ENCODE measurements at places on chromosomes 13 and 19. TPM values are rescaled to one million over a fixed set of nuclear protein-coding genes. Genes with fewer than 3 reads are reported as not detected.

CHST8 gene
- not detected for total RNA-seq

VASP gene
- total RNA-seq: 77.9 TPM

SIGLEC9 gene
- 0.14 TPM for total RNA-seq

TMEM59L gene
- total RNA-seq: 2.5 TPM

NLRP9 gene
- total RNA-seq: not detected

ATF5 gene
- total RNA-seq: 537 TPM

SBK2 gene
- total RNA-seq: not detected

ZNF682 gene
- total RNA-seq: 20.6 TPM

NAA16 gene
- 26.7 TPM for total RNA-seq

- no peaks in the 10 kb centered on the region for H3K27me3 ChIP-seq
- peaks cover 48% of the 10 kb centered on the region for H3K4me1 ChIP-seq
- no peaks in the 10 kb centered on the region for H3K36me3 ChIP-seq
- H3K4me3 ChIP-seq: no peak overlapping the region
- H3K27ac ChIP-seq: no peak overlapping the region
Observed at GRCh38 chr13:40428354-40428753, 238.1 kb downstream of the FOXO1 start.

- peaks cover 5% of the 10 kb centered on the region for H3K4me1 ChIP-seq
- DNase-seq: no peak
- H3K4me3 ChIP-seq: no peak overlapping the region
- H3K27me3 ChIP-seq: no peaks in the 10 kb centered on the region
- no peak overlapping the region for H3K27ac ChIP-seq
Observed at GRCh38 chr13:30129411-30129810, 177.9 kb downstream of the KATNAL1 start.

GRCh38 chr13:30364133-30364532 lies 56.8 kb upstream of the KATNAL1 start:
- no peak overlapping the region for H3K4me3 ChIP-seq
- peaks cover 82% of the 10 kb centered on the region for H3K36me3 ChIP-seq
- H3K27me3 ChIP-seq: no peaks in the 10 kb centered on the region
- H3K4me1 ChIP-seq: peaks cover 16% of the 10 kb centered on the region
- no peak for DNase-seq

- H3K4me3 ChIP-seq: no peak overlapping the region
- no peak overlapping the region for H3K27ac ChIP-seq
- H3K36me3 ChIP-seq: no peaks in the 10 kb centered on the region
- H3K4me1 ChIP-seq: no peaks in the 10 kb centered on the region
Observed at GRCh38 chr13:98871727-98872126, 106.1 kb downstream of the DOCK9 start.

DNA sequence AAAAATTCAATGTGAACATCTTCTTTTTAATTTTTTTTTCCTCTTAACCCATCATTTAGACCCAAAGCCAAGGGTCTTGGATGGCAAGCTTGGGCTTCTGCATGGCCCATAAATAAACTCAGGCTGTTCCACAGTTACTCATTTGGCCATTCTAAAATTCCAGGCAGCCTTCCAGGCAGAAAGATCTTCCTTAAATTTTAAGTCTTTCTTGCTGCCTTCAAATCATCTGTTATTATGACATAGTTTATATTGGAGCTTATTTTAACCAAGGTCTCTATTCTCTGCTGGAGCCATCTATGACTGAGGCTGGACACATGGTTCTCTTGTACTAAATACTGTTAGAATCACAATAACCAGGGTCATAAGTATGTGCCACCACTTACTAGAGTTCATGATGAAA lies 317.3 kb upstream of the MAB21L1 start:
- no peaks in the 10 kb centered on the region for H3K27me3 ChIP-seq
- DNase-seq: no peak
- H3K4me3 ChIP-seq: no peak overlapping the region
- H3K27ac ChIP-seq: no peak overlapping the region

DNA sequence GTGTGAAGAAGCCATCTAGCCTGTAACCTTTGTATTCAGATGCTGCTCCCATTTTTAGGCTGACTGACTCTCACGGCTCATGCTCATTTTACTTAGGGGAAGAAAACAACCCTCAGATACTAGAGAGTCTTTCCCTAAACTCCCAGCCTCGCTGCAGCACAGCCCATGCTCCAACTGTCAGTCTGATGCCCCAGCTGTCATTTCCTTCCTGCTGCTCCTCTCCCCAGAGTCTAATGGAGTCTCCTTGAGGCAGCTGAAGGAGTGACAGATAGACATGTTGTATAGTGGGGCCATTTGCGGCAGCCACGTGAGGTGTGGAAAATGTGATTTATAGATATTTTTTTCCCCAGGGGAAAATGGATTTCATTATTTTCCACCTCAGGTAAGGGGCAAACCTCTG lies 59.2 kb upstream of the OLFM4 start:
- no peak for DNase-seq
- H3K36me3 ChIP-seq: no peaks in the 10 kb centered on the region
- no peak overlapping the region for H3K27ac ChIP-seq
- no peak overlapping the region for H3K4me3 ChIP-seq

DNA sequence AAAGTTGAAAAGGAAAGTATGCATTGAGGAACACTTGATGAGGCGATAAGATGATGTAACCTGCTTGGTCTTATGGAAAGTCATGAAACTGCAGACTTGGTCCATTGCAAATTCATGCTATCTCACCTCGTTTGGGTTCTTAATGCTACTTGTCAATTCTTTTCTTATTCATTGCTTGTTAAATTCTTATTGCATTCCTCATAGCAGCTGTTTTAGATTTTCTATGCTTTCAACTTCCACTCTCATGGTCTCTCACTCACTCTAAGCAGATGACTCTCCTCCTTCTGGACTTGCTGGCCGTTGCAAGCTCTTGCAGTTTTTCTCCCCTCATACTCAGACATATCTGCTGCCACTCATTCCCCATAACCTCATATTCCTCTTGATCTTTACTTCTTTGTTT lies 67.8 kb upstream of the CSNK1A1L start:
- H3K4me3 ChIP-seq: no peak overlapping the region
- 0 out of 2 replicates have a peak, but pooled peaks cover 3% of the 10 kb centered on the region for H3K27me3 ChIP-seq
- no peak for DNase-seq
- no peak overlapping the region for H3K27ac ChIP-seq
- no peaks in the 10 kb centered on the region for H3K4me1 ChIP-seq
- no peaks in the 10 kb centered on the region for H3K36me3 ChIP-seq

DNA sequence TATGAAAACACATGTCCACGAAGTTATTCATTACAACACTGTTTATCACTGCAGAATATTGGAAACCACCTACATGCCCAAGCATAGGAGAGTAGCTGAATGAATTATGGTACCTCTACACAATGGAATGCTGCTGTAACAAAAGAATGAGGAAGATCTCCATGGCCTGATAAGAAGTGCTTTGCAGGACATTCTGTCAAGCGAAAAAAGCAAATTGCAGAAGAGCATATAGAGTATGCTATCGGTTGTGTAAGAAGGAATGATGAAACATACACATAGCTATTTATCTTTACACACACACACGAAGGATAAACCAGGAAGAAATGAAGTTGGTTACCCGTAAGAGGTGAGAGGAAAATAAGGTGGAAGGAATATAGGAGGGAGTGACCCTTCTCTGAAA lies 37.5 kb upstream of the CEACAM20 start:
- H3K36me3 ChIP-seq: no peaks in the 10 kb centered on the region
- H3K27me3 ChIP-seq: no peaks in the 10 kb centered on the region
- no peak overlapping the region for H3K4me3 ChIP-seq
- H3K4me1 ChIP-seq: no peaks in the 10 kb centered on the region
- DNase-seq: no peak

- no peaks in the 10 kb centered on the region for H3K4me1 ChIP-seq
- no peaks in the 10 kb centered on the region for H3K36me3 ChIP-seq
- DNase-seq: no peak
- H3K27ac ChIP-seq: no peak overlapping the region
- H3K4me3 ChIP-seq: no peak overlapping the region
- no peaks in the 10 kb centered on the region for H3K27me3 ChIP-seq
Observed at GRCh38 chr19:16938211-16938610, 49.4 kb downstream of the F2RL3 start.

- no peak overlapping the region for H3K27ac ChIP-seq
- no peak overlapping the region for H3K4me3 ChIP-seq
- H3K4me1 ChIP-seq: peaks cover 54% of the 10 kb centered on the region
- peaks cover 11% of the 10 kb centered on the region for H3K36me3 ChIP-seq
Observed at GRCh38 chr13:23377579-23377978, 55.9 kb downstream of the SACS start.

GRCh38 chr13:35140831-35141230 lies 198.8 kb downstream of the NBEA start:
- DNase-seq: no peak
- H3K4me1 ChIP-seq: no peaks in the 10 kb centered on the region
- H3K36me3 ChIP-seq: no peaks in the 10 kb centered on the region
- no peaks in the 10 kb centered on the region for H3K27me3 ChIP-seq
- no peak overlapping the region for H3K4me3 ChIP-seq

GRCh38 chr19:10892256-10892655 lies 20.9 kb downstream of the CARM1 start:
- no peak overlapping the region for H3K27ac ChIP-seq
- H3K27me3 ChIP-seq: no peaks in the 10 kb centered on the region
- no peak for DNase-seq
- no peak overlapping the region for H3K4me3 ChIP-seq
- H3K36me3 ChIP-seq: no peaks in the 10 kb centered on the region
- peaks cover 72% of the 10 kb centered on the region for H3K4me1 ChIP-seq

GRCh38 chr19:49790866-49791265 lies 22.2 kb downstream of the FUZ start:
- H3K4me1 ChIP-seq: no peaks in the 10 kb centered on the region
- no peak for DNase-seq
- no peaks in the 10 kb centered on the region for H3K27me3 ChIP-seq
- H3K36me3 ChIP-seq: peaks cover 12% of the 10 kb centered on the region

- H3K27ac ChIP-seq: no peak overlapping the region
- no peaks in the 10 kb centered on the region for H3K27me3 ChIP-seq
- peaks cover 7% of the 10 kb centered on the region for H3K4me1 ChIP-seq
Observed at GRCh38 chr19:3606174-3606689, 443 bp downstream of the TBXA2R start.

GRCh38 chr13:99374994-99375737 lies 68.0 kb upstream of the GPR183 start:
- peaks cover 46% of the 10 kb centered on the region for H3K4me1 ChIP-seq
- H3K4me3 ChIP-seq: peak overlapping the region; percentile 29
- H3K27me3 ChIP-seq: no peaks in the 10 kb centered on the region

DNA sequence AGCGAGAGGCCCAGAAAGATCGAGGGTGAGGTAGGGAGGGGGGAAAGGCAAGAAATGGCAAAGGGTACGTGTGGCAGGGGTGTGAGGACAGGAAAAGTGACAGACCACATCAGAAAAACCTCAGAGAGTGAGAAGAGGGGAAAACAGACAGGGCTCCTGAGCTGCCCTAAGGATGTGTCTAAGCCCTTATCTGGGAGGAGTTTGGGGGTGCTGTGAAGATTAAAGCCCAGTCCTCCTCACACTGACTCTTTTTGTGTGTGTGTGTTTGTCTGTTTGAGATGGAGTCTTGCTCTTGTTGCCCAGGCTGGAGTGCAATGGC lies 703 bp upstream of the PTH2 start:
- H3K36me3 ChIP-seq: no peaks in the 10 kb centered on the region
- H3K4me1 ChIP-seq: peaks cover 62% of the 10 kb centered on the region
- H3K27ac ChIP-seq: no peak overlapping the region

GRCh38 chr19:39498798-39499642 lies at the start of gene DLL3:
Gene DLL3, plus strand, starts transcription at chr19:39498947. Its CDS starts 28 bp downstream, at chr19:39498975.
- DNase-seq: no peak
- H3K4me1 ChIP-seq: peaks cover 21% of the 10 kb centered on the region
- peak within 1 kb of the TSS; percentile 47 for H3K4me3 ChIP-seq
- no peaks in the 10 kb centered on the region for H3K27me3 ChIP-seq

DNA sequence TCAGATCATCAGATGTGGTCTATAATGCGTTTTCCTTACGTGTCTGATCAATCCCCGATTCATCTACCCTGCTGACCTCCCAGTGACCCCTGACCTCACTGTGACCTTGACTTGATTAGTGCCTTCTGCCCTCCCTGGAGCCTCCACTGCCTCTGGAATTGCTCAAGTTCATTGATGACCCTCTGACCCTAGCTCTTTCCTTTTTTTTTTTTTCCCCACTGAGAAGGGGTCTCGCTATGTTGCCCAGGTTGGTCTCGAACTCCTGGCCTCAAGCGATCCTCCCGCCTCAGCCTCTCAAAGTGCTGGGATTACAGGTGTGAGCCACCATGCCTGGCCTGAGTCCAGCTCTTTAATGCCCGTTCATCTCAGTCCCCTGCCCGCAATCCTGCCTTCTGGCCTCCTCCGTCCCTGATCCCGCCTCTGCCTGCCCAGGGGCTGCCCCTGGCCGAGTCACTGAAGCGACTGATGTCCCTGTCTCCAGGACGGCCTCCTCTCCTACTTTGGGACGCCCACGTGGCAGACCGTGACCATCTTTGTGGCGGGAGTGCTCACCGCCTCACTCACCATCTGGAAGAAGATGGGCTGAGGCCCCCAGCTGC lies 4.0 kb upstream of the FTL start:
- peaks cover 37% of the 10 kb centered on the region for H3K4me1 ChIP-seq
- no peak for DNase-seq
- H3K4me3 ChIP-seq: no peak overlapping the region
- no peak overlapping the region for H3K27ac ChIP-seq

- H3K4me1 ChIP-seq: peaks cover 12% of the 10 kb centered on the region
- no peak overlapping the region for H3K4me3 ChIP-seq
- H3K27me3 ChIP-seq: no peaks in the 10 kb centered on the region
- H3K27ac ChIP-seq: no peak overlapping the region
Observed at GRCh38 chr13:21616205-21616866, 12.4 kb upstream of the MICU2 start.

GRCh38 chr19:11927227-11927626 lies 2.3 kb downstream of the ZNF700 start:
- H3K4me1 ChIP-seq: peaks cover 13% of the 10 kb centered on the region
- no peak for DNase-seq
- peak overlapping the region; percentile 85 for H3K4me3 ChIP-seq
- peaks cover 56% of the 10 kb centered on the region for H3K36me3 ChIP-seq
- no peak overlapping the region for H3K27ac ChIP-seq

DNA sequence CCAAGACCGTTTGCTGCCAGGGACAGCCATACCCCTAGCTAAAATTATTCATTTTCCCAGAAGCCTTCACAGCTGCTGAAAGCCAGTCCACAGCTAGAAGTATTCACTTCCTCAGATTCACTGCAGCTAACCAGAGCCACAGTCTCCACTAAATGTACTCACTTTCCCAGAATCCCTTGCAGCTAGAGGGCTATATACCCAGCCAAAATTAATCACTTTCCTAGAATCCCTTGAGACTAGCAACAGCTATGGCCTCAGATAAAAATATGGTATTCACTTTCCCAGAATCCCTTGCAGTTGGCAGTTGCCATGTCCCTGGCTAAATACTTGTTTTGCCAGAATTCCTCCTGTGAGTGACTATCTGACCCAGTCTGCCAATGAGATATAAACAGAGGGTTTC lies 13.8 kb upstream of the MEIS3 start:
- H3K4me1 ChIP-seq: peaks cover 25% of the 10 kb centered on the region
- no peak overlapping the region for H3K27ac ChIP-seq
- H3K27me3 ChIP-seq: no peaks in the 10 kb centered on the region
- no peaks in the 10 kb centered on the region for H3K36me3 ChIP-seq
- no peak overlapping the region for H3K4me3 ChIP-seq

All from Karpas-422 (cell line).